CD8-positive, alpha-beta T cell (primary cell): ENCODE measurements at places on chromosomes 5 and 9. TPM values are rescaled to one million over a fixed set of nuclear protein-coding genes. Genes with fewer than 3 reads are reported as not detected.

- DNase-seq, result no peak
Measured at GRCh38 chr9:81575956-81576355, 113.4 kb downstream of the TLE1 start.

The SGTB gene
- total RNA-seq, result 79.5 TPM

DNA sequence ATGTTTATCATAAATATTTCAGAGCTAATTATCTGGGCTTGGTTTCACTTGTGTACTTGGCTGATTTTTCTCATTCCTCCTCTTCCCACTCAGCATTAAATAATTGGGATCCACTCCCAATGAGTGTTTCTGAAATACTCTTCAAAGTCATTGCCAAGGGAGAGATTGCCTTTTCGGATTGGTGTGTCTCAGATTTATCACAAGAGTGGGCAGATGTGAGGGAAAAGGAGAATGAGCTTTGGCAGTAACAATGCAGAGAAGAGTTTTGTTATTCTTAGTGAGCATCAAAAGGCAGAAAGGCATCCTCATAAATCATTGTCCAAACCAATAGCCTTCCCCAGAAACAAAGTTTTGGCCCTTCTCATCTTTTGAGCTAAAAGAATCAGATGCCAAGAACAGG lies 79.2 kb downstream of the SEMA5A start:
- no peak for DNase-seq

DNA sequence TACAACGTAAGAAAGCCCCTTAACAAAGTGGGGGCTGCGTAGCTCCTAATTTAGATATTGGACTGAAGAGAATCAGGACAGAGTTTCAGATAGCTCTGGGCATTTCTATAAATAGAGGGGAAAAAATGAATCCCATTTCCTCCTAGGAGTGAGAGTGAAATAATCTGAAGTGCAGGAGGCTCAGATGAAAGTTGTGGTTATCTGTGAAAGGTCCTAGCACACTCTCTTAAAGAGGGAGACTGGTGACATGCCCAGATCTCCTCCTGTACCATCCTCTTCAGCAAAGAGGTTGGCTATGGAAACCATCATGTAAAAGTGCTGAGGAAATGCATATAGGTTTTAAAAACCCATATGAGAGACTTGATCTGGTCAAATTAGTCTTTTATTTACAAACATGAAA lies 143.4 kb downstream of the GABRB2 start:
- DNase-seq, result no peak

GRCh38 chr5:111016801-111017200 lies 54.7 kb upstream of the TSLP start:
- no peak for DNase-seq

DNA sequence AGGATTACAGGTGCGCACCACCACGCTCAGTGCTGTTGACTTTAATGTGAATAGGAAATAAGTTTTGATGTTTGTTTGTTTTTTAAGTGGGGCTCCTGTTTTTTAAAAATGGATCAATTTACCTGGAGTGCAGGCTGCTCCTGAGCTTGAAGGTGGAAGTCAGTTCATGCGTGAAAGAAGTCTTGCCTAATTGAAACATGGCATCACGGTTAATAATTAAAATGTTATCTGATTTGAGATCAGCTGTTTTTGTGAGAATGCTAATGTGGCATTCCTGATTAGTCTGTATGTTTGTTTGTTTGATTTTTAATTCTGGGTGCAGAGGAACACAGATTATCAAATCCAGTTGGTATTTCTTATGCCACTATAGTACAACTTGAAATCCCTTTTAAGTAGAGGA lies 6.5 kb downstream of the SFXN1 start:
- DNase-seq, result no peak

GRCh38 chr5:95110118-95110517 lies 174.8 kb downstream of the MCTP1 start:
- DNase-seq, result no peak

GRCh38 chr5:42718591-42718990 lies 38.0 kb upstream of the CCDC152 start:
- no peak for DNase-seq

DNA sequence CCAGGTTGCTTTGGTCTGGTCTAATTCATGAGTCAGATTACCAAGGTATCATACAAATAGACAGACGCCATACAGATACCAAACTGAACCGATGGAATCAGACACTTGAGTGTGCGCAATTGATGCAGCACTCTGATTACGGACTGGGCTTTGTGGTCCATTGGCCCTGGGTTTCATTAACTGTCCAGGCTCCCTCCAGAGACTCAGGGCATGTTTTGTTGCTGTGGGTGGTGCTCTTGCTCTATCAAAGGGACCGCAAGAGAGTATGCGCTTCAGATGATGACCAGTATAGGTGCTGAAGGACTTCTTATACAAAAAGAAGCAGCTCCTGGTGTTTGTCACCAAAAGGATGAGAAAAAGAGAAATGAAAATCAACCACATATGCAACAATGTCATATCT lies 36.9 kb upstream of the ANKRD55 start:
- DNase-seq, result no peak

DNA sequence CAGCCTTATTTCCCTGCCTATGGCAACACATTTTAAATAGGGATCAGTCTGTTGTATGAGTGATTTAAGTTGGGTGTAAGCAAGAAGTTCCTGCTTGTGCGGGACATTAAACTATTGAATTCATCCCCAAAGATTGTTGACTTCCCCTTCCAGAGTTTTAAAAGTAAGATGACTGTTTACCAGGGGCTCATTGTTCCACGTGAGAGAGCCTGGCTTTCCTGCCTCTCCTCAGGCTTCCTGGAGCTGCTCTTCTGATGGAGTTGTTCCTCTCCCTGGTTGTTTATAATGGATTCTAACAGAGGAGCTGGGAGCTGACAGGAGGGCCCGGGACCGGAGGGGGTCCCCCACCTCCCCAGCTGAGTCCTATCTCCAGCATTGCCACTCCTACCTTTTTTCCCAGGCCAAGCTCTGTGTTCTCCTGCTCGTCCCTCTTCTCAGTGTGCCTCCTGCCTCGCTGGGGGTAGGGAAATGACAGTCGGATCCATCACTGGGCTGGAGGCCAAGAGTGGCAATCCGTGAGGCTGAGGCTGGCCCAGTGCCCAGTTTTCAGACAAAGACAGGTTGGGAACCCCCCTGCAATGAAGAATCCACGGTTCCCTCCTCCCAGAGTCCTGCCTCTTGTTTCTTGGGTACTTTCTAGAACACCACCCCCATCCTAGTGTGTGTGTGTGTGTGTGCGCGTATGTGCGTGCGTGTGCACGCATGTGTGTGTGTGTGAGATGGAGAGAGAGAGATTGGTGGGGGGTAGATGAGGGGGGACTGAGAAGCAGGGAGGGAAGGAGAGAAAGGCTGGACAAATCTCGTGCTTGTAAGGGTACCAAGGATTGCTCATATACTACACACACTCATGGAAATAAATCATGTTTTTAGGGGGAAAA lies 123.7 kb upstream of the NFIB start:
- DNase-seq, result no peak

GRCh38 chr9:71766663-71767062 lies 1.6 kb downstream of the CEMIP2 start:
- no peak for DNase-seq

The SLC22A4 gene
- 1.0 TPM for total RNA-seq

- no peak for DNase-seq
Measured at GRCh38 chr9:94650949-94651348, 11.6 kb upstream of the FBP1 start.

DNA sequence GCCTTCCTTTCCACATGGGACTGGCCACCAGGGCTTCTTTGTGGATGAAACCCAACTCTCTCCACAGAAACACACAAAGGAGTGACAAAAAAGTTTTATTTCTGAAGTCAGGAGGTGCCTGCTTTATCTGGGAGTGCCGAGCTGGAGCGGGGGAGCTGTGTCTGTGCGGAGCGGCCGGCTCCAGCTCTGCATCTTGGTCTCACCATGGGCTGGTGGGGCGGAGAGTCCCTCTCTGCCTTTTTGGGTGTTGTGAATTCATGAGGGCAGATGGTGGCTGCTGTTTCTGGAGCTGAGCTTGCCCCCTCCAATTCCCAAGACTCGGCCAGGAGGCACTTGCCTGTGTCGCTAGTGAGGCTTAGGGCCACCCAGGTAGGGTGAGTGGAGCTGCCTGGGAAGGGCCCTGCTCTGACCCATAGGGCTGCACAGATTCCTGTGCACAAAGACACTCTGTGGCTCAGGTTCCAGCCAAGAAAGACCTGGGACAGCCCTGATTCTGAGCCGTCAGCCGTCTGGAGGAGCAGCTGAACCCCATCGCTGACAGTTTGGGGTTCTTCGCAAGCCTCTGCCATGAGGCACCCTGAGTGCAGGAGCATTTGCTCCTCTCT lies 1.4 kb downstream of the DBH start:
- no peak for DNase-seq

DNA sequence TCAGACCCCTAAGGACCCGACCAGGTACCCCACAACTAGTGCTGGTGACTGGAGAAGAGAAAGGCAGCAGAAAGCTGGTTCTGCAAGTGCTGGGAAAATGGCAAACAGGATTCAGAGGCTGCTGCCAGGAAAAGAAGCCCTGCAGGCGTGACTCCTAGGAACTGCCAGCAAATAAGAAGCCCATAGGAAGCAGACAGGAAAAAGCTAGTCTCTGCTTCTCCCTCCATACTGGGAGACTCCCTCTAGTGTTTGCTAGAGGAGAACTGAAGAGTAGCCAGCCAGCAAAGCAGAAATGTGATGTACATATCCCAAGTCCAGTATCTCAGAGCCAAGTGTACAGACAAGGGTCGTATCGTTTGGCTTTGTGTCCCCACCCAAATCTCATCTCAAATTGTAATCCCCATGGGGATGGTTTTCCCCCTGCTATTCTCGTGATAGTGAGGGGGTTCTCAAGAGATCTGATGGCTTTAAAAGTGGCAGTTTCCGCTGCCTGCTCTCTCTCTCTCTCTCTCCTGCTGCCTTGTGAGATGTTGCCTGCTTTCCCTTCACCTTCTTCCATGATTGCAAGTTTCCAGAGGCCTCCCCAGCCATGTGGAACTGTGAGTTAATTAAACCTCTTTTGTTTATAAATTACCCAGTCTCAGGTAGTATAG lies 38.1 kb upstream of the TUSC1 start:
- no peak for DNase-seq

The CHSY3 gene
- total RNA-seq, result not detected

DNA sequence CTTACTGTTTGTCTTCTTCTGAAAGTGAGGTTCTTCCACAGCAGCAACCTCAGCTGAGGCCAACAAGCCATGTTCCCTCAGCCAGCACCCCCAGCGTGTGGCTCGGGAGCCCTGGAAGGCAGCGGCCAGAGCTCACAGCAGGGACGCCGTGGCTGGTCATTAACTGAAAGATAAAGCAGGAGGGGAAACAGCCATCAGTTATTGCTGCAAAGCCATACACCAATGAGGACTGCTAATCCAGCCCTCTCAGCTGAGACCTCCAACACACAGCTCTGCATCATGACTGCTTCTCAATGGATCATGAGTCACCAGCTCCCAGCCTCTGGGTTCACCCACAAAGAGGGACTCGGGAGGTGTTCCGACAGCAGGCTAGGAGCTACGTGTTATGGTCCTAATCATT lies 24.3 kb downstream of the ABCA1 start:
- no peak for DNase-seq

DNA sequence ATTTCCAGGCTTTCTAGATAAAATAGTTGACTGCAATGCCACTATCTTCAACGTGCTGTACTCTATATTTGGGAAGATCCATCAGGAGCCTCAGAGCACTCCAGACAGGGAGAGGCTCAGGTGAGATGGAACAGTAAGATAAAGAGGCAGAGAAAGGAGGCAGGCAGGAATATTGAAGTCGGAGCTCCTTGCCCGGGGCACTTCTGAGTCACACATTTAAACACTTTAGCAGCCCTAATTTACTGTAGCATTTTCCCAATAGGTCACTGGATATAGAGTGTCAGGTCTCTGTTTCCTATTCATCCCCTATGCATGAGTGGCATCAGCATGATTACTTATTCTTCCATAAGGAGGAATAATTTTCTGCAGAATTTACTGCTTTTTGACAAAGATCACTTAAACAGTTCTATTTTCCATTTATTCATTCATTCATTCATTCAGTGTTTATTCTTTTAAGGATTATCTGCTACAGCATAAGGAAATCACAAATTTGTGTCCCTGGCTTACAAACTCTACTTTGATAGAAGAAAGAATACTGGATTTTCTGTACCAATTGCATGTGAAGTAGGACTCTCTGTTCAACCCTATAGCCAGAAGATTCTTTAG lies 170.7 kb downstream of the MAPKAP1 start:
- no peak for DNase-seq

The RGP1 gene
- total RNA-seq, result 10.4 TPM

The IFNK gene
- not detected for total RNA-seq

- DNase-seq, result no peak
Measured at GRCh38 chr5:124477062-124477461, 269.4 kb downstream of the ZNF608 start.

DNA sequence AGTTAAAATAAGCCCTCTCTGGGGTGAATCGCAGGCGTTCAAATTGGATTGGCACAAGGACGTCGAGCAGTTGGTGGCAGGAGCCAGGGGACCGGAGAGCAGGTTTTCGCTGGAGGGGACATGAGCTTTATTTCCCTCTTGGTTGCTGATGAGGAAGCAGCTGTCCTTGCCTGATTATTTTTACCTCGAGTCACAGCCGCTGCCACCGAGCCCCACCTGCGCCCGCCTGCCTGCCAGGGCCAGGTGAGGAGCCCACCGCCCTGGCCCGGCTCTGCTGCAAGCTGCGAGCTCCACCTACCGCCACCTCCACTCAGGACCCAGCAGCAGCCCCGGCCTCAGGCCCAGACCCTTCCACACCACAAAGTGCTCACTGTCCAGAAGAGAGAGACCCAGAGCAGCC lies 9.0 kb upstream of the ADGRD2 start:
- no peak for DNase-seq

The TMEM232 gene
- 0.92 TPM for total RNA-seq

- peak; percentile 60 for DNase-seq
Measured at GRCh38 chr9:133955821-133956411, 36.2 kb downstream of the VAV2 start.

DNA sequence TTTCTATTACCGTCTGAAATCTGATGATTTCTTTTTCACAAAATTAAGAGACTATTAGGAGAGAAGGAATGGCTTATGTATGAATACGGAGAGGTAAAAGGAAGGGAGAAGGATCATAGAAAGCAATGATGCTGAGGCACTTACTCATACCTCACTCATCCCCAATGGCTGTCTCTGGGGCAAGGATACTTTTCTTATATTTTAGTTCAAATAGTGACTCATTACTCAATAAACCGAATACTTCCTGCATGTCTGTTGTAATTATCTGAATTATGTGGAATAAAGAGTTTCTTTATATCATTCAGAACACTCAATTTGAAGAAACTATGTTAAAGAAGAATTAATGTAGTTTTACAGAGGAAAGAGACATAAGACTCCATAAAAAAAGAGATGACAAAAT lies 284.5 kb upstream of the NUDT12 start:
- DNase-seq, result no peak

DNA sequence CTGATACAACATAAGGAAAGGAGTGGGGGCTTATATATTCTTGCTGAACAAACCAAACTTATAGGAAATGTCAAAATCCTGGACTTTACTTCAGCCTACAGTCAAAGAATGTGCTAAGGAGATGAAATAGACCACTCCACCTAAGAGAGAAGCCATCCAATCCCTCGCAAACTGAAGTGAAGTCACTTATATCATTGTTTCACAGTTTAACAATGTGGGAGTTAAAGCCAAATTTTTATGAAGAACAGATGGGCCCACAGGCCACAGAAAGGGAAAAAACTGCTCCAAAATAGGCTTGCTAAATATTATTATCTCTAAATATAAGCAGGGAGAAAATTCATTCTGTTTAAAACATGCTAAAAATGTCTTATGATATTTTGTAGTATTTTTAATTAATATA lies 233.3 kb downstream of the GAS1 start:
- no peak for DNase-seq

The PPP3R2 gene
- not detected for total RNA-seq

The PCDHB16 gene
- not detected for total RNA-seq
